ENCODE measurements at places on chromosomes 7 and 10. TPM values are rescaled to one million over a fixed set of nuclear protein-coding genes. Genes with fewer than 3 reads are reported as not detected.

MYL7 gene
- total RNA-seq, result 12.5 TPM

GUSB gene
- 42.1 TPM for total RNA-seq

PHKG1 gene
- total RNA-seq, result 2.6 TPM

WAC gene
- 139 TPM for total RNA-seq

CCDC3 gene
- 5.4 TPM for total RNA-seq

TBXAS1 gene
- total RNA-seq, result 3.9 TPM

MALRD1 gene
- total RNA-seq, result 11.1 TPM

GRCh38 chr7:155188357-155188756 is 109.3 kb upstream of the INSIG1 start:
- H3K4me3 ChIP-seq, result no peak overlapping the region
- H3K4me1 ChIP-seq, result peaks cover 5% of the 10 kb centered on the region
- no peak overlapping the region for H3K27ac ChIP-seq
- DNase-seq, result no peak

GRCh38 chr7:128448751-128449302 is 6.9 kb upstream of the HILPDA start:
- H3K27me3 ChIP-seq, result no peaks in the 10 kb centered on the region
- H3K27ac ChIP-seq, result no peak overlapping the region
- no peaks in the 10 kb centered on the region for H3K36me3 ChIP-seq
- no peak for DNase-seq

DNA sequence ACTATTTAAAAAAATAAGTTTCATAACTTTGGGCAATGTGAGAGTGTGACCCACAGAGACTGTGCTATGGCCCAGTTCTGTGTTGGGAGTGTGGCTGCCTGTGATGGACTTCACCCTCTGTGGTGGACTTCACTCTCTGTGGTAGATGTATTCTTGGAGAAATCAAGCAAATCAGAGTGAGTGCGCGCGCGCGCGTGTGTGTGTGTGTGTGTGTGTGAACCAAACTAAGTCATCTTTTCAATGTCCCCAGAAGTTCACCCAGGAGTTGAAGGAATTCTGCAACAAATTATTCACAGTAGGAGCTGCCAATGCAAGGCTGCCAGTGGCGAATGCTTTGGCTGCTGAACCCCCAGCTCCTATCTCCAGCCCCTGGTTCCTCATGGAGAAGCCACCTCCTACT is 184.5 kb downstream of the ADAM12 start:
- no peaks in the 10 kb centered on the region for H3K36me3 ChIP-seq
- H3K27me3 ChIP-seq, result peaks cover 11% of the 10 kb centered on the region
- no peak overlapping the region for H3K27ac ChIP-seq
- DNase-seq, result no peak
- H3K4me1 ChIP-seq, result peaks cover 23% of the 10 kb centered on the region

- peaks cover 24% of the 10 kb centered on the region for H3K27me3 ChIP-seq
- no peak for DNase-seq
- no peak overlapping the region for H3K27ac ChIP-seq
- peaks cover 2% of the 10 kb centered on the region for H3K36me3 ChIP-seq
Measured at GRCh38 chr7:67489881-67490280, 493.2 kb downstream of the TYW1 start.

GRCh38 chr7:139915864-139916716 is 87.0 kb downstream of the TBXAS1 start:
- peaks cover 20% of the 10 kb centered on the region for H3K4me1 ChIP-seq
- no peak overlapping the region for H3K27ac ChIP-seq
- DNase-seq, result no peak
- H3K36me3 ChIP-seq, result no peaks in the 10 kb centered on the region

- DNase-seq, result no peak
- no peak overlapping the region for H3K4me3 ChIP-seq
- H3K4me1 ChIP-seq, result peaks cover 18% of the 10 kb centered on the region
- no peaks in the 10 kb centered on the region for H3K36me3 ChIP-seq
Measured at GRCh38 chr10:131998050-131998844, 16.5 kb upstream of the BNIP3 start.

GRCh38 chr7:47089461-47089860 is 492.4 kb downstream of the TNS3 start:
- H3K27me3 ChIP-seq, result no peaks in the 10 kb centered on the region
- peak overlapping the region; percentile 61 for H3K27ac ChIP-seq
- peaks cover 19% of the 10 kb centered on the region for H3K36me3 ChIP-seq
- DNase-seq, result no peak
- peaks cover 46% of the 10 kb centered on the region for H3K4me1 ChIP-seq

DNA sequence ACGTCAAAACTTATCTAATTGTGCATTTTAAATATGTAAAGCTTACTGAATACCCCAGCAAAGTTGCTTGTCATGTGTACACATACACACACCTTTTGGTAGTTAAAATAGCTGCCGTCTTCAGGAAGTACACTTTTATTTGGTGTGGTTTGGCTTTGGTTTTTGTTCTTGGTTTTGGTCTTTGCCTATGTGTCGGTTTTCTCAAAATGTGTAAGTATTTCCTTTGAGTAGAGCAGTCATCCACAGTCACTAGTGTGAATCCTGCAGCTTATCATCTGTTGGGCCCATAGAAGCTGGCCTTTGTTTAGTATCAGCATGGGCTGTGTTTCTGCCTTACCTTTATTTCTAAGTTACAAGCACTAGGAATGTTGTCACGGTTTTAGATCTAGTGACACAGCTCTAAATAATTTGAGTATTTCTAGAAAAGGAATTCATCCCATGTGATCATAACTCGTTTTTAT is 35.3 kb downstream of the NET1 start:
- peaks cover 9% of the 10 kb centered on the region for H3K36me3 ChIP-seq
- H3K27me3 ChIP-seq, result no peaks in the 10 kb centered on the region
- H3K27ac ChIP-seq, result peak overlapping the region; percentile 95
- H3K4me3 ChIP-seq, result peak overlapping the region; percentile 89

GRCh38 chr7:23852135-23852534 is 142.1 kb downstream of the STK31 start:
- peaks cover 2% of the 10 kb centered on the region for H3K27me3 ChIP-seq
- no peak overlapping the region for H3K27ac ChIP-seq
- no peak overlapping the region for H3K4me3 ChIP-seq
- H3K4me1 ChIP-seq, result no peaks in the 10 kb centered on the region

GRCh38 chr7:129804111-129804889 is 148.5 kb downstream of the UBE2H start:
- H3K27ac ChIP-seq, result no peak overlapping the region
- no peaks in the 10 kb centered on the region for H3K27me3 ChIP-seq
- no peak for DNase-seq
- no peak overlapping the region for H3K4me3 ChIP-seq

DNA sequence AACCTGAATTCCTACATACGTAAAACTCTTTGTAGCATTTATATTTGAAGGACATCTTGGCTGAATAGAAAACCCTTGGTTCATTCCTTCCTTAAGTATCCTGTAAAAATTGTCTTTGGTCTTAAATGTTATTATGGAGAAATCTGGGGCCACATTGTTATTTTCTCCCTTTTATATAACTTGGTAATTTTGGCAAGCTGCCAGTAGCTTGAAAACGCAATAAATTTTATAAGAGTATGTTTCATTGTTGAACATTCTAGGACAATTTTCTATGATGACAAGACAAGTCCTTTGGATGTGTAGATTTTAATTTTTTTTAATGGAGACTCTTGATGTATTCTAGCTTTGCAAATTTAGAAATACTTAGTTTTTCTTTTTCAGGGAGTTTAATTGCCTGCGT is 191.9 kb downstream of the ABCA13 start:
- no peaks in the 10 kb centered on the region for H3K36me3 ChIP-seq
- no peak overlapping the region for H3K4me3 ChIP-seq
- H3K27ac ChIP-seq, result no peak overlapping the region
- H3K4me1 ChIP-seq, result no peaks in the 10 kb centered on the region
- peaks cover 34% of the 10 kb centered on the region for H3K27me3 ChIP-seq
- DNase-seq, result no peak

DNA sequence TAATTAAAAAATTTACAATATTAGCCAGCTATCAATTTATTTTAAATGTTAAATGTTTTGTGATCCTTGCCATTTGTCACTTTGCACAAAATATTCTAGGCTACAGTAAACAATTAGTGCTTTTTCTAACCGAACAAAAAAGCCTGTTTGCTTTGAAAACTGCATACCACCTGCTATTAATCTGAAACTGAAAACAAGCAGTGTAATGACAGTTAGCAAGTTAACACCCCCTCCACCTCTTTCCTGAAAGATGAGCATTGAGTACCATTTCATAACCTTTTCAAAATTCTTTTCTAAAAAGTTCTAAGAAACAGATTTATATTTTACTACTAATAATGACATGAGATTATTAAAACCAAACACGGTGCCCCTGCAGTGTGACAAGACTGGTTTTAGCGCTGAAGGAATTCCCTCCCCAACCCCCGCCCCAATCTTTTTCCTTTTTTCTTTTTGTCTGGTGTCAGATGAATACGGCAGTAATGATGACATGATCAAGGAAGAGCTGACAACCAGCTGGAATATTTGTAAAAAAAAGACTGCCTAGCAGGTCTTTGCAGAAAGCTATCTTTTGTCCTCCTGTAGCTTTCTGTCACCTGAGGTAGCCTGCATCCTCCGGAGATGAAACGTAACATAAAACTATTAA is 175.6 kb downstream of the CHCHD3 start:
- H3K4me1 ChIP-seq, result peaks cover 8% of the 10 kb centered on the region
- no peak overlapping the region for H3K27ac ChIP-seq
- H3K36me3 ChIP-seq, result peaks cover 10% of the 10 kb centered on the region
- no peaks in the 10 kb centered on the region for H3K27me3 ChIP-seq
- no peak for DNase-seq

DNA sequence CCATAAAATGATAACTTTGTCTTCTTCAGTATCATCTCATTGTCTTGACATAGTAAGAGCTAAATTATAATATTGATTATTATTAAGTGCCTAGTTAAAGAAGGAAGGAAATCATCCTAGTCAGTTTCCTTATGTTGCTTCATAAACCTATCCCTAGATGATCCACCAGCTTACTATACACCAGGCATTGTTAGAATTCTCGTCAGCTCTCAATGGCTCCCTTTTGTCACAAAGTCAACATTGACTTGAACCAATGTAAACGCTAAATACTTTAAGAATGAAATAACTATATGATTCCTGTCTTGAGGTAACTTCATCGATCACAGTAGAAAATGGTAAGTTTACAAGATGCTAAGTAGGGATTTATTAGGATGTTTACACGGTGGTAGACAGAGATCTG is 1162.9 kb downstream of the CNTNAP2 start:
- no peaks in the 10 kb centered on the region for H3K4me1 ChIP-seq
- DNase-seq, result no peak
- no peak overlapping the region for H3K4me3 ChIP-seq
- H3K27me3 ChIP-seq, result no peaks in the 10 kb centered on the region

DNA sequence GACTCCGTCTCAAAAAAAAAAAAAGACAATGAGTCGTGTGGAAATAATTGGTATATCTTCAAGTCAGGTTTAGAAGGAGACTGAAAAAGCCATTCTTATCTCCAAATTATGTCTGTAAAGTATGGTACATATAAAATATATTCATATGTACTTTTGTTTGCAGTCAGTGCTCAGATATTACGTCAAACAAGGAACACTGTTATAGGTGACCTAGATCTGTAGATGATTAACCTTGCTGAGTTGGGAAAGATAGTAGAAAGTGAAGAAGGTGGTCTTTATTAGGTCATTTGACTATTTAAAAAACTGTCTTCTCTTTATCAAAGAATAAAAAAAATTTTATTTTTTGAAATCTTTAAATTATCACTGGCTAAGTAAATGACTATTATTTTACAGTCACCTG is 44.9 kb upstream of the CYP26C1 start:
- no peak for DNase-seq
- no peaks in the 10 kb centered on the region for H3K27me3 ChIP-seq
- H3K27ac ChIP-seq, result no peak overlapping the region
- no peak overlapping the region for H3K4me3 ChIP-seq

DNA sequence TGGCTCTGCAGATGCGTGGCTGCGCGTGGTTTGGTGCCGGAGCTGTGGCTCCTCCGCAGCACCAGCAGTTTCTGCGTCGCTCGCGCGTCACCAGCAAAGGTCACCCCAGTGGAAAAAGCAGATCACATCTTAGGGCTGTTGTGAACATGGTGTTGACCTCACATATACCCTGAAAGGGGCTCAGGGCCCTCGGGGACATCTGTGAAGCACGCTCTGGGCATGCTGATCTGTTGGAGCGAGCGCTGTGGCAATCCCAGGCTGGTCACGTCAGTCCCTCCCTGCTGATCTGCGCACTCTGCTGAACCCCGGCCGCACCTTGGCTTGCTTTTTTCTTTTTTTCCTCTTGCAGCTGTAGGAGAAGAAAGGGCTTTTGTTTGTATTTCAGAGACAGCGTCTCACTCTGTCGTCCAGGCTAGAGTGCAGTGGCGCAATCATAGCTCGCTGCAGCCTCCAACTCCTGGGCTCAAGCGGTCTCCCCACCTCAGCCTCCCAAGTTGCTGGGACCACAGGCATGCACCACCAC is 33.3 kb upstream of the AP5Z1 start:
- peaks cover 26% of the 10 kb centered on the region for H3K36me3 ChIP-seq
- H3K4me1 ChIP-seq, result peaks cover 49% of the 10 kb centered on the region
- H3K4me3 ChIP-seq, result no peak overlapping the region
- H3K27ac ChIP-seq, result peak overlapping the region; percentile 57
- no peaks in the 10 kb centered on the region for H3K27me3 ChIP-seq

- no peak for DNase-seq
- H3K27ac ChIP-seq, result no peak overlapping the region
- H3K36me3 ChIP-seq, result no peaks in the 10 kb centered on the region
- H3K27me3 ChIP-seq, result peaks cover 1% of the 10 kb centered on the region
Measured at GRCh38 chr7:37364856-37365255, 83.8 kb downstream of the ELMO1 start.

DNA sequence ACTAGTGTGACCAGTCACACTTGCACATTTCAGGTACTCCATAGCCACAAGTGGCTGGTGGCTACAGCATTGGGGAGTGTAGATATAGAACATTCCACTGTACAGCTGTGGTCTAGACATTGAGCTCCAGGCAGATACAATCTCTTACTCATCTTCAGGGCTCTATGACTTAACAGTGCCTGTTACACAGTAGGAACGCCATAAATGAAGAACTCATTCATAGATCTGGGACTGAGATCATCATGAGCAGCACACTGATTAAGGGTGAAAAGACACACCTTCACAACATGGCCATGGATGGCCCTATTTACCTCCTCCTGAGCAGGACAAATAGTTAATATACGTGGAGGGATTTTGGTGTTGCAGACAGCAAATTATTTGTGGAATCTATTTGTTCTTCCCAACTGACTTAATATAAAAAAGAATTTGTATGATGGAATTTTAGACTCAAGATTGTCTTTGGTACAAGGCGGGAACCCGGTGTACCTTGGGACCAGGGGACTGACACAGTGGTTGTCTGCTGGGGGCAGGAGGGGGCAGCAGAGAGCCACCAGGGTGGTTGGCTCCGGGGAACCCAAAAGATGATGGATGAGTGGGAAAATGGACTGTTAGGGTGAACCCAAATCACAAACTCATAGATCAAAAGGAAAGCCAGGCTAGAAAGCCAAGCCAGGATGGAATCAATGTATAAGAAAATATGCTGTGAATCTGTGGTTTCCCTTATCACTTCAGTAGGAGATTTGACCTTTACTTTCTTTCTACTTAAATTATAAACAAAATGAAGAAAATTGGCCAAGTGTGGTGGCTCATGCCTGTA is 24.3 kb upstream of the CPA2 start:
- DNase-seq, result no peak
- H3K27ac ChIP-seq, result peak overlapping the region; percentile 55
- no peak overlapping the region for H3K4me3 ChIP-seq
- H3K4me1 ChIP-seq, result peaks cover 26% of the 10 kb centered on the region
- H3K36me3 ChIP-seq, result peaks cover 9% of the 10 kb centered on the region

GRCh38 chr10:47241946-47242867 is 57.8 kb upstream of the GDF10 start:
- H3K27me3 ChIP-seq, result peaks cover 32% of the 10 kb centered on the region
- no peaks in the 10 kb centered on the region for H3K36me3 ChIP-seq
- DNase-seq, result no peak
- H3K27ac ChIP-seq, result no peak overlapping the region
- no peak overlapping the region for H3K4me3 ChIP-seq
- peaks cover 5% of the 10 kb centered on the region for H3K4me1 ChIP-seq
